Activated CD4-positive, alpha-beta T cell treated with anti-CD3 and anti-CD28 coated beads, Interleukin-2, amount 50 U/mL, for 48 hours (primary cell): ENCODE measurements at places on chromosomes 7 and 10.

DNA sequence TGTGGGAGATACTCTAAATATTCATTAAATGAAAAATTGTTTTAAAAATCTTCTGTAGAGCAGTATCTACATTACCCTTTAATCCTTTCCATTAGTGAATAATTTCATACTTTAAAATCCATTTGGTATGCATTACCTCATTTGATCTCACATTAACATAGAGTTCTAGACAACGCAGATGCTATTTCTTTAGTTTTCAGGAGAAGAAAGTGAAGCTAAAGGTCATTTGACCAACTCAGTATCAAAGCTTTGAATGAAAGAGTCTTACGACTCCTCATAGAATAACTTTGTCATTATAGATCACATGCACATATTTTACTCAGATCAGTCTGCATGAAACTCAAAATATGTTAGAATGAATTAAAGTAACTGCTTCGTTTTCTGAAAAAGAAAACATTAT is 460.2 kb downstream of the DNAJB9 start:
- DNase-seq: no peak

DNA sequence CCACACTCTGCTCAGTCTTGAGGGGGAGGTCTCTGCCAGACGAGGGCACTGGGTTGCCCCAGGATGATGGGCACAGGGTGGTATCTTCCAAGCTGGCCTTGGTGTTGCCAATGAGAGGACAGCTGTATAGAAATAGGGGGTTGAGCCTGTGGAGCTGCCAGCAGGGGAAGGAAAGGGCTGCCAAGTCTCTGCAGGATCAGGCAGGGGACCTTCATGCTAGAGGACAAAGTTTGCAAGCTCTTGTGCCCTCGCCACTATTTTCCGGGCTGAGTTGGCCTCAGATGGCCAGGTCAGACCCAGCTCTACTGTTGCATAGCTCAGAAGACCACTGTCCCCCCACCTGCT is 68.7 kb downstream of the ARHGAP22 start:
- DNase-seq: no peak

- DNase-seq: no peak
Measured at GRCh38 chr7:136877990-136878389, 9.5 kb downstream of the CHRM2 start.

- DNase-seq: no peak
Measured at GRCh38 chr7:108367946-108368345, 88.3 kb downstream of the NRCAM start.

DNA sequence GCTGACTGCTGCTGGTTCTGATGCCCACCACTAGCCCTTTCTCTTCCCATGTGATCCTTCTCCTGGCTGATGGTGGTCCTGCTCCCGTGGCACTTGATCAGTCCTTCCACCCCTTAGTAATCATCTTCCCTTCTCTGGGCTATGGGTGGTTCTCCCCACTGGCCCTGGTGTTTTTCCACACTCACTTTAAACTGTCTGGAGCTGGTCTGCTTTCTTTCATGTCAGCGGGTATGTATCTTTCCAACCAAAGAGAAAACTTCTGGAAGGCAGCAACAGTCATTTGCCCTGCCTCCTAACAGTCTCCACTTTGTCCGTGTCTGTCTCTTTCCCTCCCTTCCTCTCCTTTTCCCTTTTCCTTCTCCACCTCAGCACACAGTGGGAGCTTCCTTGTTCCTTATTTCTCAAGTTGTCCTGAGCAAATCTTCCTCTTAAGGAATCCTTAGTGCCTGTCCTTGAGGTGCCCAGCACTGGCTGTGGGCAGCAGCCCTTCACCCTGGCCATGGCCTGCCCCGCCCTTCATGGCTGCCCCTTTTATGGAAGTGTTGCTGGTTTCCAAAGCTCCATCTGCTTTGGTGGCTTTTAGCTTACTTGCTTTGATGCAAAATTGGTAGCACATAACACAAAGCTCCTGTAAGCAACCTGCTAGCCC is 189.0 kb downstream of the TCF7L2 start:
- DNase-seq: no peak

- DNase-seq: no peak
Measured at GRCh38 chr7:47543714-47544113, 38.2 kb downstream of the TNS3 start.

DNA sequence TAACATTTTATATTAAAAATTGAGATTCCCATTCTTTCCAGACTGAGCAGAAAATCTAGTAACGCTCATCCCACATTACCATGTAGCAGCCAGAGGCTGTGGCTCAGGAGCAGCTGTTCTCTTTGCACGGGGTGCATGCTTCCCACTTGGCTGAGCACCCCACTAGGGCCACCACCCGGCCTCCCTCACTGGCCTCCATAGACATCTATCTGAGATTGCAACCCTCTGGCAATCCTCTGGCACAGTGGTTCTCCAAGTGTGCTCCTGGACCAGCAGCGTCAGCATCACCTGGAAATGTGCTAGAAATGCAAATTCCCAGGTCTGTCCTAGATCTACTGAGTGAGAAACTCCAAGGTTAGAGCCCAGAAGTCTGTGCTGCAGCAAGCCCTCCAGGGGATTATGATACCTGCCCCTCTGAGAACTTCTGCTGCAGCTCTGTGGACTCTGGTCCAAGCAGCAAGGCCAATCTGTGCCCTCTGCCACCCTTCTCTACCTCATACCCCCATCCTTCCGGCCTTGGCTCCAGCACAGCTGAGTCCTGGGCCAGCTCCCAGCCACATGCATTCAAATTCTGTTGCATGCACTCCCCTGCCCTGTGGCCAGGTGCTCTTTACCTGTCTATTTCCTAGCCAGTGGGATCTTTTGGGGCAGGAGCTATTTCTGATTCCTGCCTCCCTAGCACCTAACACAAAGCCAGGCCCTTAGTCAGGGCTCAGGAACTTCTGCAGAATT is 301.5 kb downstream of the GRID1 start:
- DNase-seq: no peak

GRCh38 chr7:105599551-105599950 is 18.3 kb upstream of the EFCAB10 start:
- no peak for DNase-seq

GRCh38 chr7:39733881-39734632 is 110.7 kb downstream of the RALA start:
- DNase-seq: peak; percentile 23

DNA sequence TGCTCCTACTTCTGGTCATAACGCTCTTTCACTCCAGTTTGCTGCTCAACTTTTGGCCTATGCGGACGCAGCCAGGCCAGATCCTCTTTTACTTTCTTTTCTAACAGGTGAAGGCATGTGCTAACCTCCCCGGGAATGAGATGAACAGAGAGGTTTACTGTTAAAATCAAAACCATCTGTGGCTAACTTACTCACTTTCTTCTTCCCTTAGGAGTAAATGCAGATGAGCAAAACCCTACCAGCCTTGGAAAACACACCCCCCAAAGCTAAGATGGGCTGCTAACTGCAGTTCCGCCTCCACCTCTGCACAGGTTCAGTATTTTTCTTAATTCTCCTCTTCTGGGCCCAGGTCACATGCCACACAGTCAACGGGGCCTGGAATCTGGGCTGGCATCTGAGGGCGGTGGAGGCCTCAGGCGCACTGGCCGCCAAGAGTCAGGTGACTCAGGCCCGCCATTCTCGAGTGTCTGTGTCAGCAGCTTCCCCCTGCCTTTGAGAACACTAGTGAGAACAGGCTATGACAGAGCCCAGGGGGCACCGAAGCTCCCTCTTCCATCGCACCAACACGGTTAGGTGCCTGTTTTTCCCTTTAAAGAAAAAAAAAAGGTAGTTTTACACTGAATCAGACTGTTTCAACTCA is 11.1 kb downstream of the FAM53B start:
- peak; percentile 77 for DNase-seq

GRCh38 chr7:12583176-12583575 is 12.7 kb downstream of the SCIN start:
- no peak for DNase-seq

GRCh38 chr10:109007514-109007913 is 915.8 kb downstream of the XPNPEP1 start:
- no peak for DNase-seq

DNA sequence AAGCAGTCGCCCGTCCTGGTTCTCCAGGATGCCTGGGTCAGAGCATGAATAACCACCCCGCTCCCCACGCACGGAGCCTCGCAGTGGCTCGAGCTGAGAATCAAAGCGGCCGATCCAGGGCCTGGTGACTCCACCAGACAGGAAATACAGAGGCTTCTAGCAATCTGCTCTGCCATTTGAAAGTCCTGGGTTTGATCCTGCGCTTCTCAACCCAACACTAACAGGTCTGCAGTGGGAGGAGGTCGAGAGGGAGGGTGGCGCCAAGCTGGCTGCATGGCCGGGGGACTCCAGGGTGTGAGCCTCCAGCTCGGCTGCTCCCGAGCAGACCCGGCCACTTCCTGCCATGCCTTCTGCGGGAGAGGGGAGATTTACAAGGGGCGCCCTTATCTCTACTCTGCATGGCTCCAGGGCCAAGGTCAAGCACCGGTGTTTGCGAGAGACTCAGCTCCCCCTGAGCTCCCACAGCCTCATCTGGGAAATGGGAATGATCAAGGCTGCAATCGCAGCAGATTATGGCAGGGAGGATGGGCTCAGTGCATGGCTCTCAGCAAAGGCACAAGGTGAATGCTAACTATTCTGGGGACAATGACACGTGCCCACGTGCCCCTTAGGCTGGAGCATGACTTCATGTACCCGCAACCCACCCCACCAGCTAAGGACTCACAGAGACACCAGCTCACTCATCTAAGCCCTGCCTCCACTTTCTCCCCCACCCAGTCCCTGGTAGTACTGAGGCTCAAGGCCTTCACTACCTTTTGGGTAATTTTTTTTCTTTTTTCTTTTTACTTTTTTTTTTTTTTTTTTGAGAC is 73.9 kb upstream of the TNRC18 start:
- no peak for DNase-seq

DNA sequence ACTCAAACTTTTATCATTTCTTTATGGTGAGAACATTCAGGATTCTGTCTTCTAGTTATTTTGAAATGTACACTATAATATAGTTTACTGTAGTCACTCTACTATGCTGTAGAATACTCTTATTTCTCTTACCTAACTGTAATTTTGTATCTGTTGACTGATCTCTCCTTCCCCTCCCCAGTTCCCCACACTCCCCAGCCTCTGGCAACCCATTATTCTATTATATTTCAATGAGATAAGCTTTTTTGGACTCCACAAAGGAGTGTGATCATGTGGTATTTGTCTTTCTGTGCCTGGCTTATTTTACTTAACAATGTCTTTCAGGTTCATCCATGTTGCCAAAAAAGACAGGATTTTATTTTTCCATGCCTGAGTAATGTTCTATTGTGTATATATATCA is 71.4 kb upstream of the DYNC1I1 start:
- no peak for DNase-seq

DNA sequence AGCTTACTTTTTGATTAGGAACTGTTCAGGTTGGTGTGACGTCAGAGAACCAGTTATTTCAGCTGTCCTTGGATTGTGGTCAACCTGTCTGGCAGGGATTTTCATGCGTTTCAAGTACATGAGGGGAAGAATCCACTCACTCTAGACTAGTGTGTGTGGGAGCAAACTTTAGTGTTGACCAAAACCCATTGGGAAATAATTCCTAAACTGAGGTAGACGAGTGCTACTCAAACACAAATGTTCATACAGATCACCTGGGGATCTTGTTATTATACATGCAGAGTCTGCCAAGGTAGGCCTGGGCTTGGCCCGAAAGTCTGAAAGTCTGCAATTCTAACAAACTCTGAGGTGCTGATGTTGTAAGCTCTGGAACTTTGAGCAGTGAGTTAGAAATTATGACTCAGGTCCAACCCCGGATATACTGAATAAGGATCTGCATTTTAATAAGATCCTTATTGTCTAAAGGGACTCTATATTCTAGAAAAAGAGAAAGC is 111.1 kb upstream of the CREB5 start:
- no peak for DNase-seq

GRCh38 chr10:31070025-31070424 is 38.4 kb upstream of the ZNF438 start:
- DNase-seq: no peak

GRCh38 chr7:7819442-7820247 is 101.2 kb upstream of the RPA3 start:
- DNase-seq: no peak

GRCh38 chr10:75276069-75276872 is 40.5 kb upstream of the COMTD1 start:
- DNase-seq: no peak

DNA sequence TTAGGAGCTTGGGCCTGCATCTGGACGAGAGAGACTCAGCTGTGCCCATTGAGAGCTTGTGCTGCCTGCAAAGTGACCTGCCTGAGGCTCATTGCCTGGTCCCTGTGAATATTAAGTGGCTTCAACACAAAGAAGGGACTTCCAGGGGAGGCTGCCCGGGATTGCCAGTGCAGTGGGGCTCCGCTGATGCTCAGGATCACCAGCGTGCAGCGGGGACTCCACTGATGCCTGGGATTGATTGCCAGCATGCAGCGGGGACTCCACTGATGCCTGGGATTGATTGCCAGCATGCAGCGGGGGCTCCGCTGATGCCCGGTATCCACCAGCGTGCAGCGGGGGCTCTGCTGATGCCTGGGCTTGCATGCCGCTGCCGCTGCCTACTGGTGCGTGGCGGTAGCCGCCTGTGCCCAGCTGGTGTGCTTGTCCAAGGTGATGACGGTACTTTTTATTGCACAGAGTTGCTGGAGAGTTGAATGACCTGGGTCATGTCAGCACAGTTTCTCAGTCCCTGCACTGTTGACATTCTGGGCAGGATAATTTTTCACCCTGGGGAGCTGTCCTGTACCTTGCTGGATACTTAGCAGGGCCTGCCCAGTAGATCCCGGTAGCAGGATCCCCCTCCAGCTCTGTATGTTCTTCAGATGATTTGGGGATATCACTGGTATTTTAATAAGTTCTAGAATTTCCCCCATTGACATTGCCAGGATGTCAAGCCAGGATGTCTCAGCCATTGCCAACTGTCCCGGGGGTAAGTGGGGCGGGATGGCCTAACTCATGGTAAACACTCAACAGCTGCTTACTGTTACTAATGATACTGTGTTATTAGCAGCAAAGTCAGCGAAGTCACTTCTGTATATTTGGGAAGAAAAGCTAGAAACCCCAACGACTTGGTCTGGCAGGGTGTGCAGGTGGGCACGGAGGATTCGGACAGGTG is 13.0 kb downstream of the DOCK1 start:
- no peak for DNase-seq

GRCh38 chr10:43362191-43362839 is 9.1 kb upstream of the FXYD4 start:
- peak; percentile 99 for DNase-seq

GRCh38 chr10:31677195-31678138 is 251.2 kb downstream of the ARHGAP12 start:
- no peak for DNase-seq

DNA sequence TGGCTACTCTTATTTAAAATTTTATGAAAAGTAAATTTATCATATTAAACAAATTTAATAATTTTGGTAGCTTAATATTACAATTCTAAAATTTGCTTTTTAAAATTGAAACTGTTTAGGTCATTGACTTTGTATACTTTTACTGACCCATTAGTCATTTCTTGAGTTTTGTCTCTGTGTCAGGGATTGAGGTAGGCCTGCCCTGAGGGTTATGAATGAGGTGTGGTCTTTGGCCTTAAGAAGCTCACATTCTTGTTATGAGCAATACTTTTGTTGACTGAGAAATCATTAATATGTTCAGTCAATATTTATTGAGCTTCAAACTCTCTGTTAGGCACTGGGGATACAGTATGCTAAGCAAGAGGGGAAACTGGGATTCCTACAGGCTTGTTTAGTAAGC is 47.0 kb upstream of the RPA3 start:
- no peak for DNase-seq
